ENCODE measurements at places on chromosomes 16 and 17.

DNA sequence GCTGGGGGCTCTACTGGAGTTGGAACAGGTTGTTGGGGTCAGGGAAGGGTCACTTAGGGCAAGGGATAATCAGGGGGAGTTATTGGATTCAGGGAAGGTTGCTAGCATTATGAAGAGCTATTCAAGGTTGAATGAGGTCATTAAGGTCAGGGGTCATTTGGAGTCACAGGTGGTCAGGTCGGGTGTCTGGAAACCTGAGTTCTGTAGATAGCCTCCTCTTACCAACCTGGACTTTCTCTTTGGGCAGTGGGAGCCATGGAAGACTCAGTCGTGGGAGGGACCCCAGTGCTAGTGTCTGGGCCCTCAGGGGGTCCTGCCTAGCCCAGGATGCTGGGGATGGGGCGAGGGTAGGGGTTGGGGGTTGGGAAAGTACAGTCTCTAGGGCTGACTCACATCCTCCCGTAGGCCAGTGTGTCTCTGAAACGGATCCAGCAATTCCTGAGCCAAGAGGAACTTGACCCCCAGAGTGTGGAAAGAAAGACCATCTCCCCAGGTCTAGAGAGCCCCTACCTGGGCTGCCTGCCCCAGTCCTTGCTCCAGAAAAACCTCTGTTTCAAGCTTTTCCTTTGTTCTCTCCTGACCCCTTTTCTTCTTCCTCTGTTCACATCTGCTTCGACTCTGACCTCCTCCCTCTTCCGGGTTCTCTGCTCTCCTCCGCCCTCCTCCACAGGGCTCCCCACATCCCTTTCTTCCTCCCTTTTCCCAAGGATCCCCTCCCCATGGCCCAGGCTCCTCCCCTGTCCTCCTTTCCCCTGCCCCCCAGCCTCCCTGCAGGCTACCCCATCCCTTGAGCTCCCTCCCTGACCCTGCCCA is 33.5 kb downstream of the ABCC3 start:
- no peak for DNase-seq

DNA sequence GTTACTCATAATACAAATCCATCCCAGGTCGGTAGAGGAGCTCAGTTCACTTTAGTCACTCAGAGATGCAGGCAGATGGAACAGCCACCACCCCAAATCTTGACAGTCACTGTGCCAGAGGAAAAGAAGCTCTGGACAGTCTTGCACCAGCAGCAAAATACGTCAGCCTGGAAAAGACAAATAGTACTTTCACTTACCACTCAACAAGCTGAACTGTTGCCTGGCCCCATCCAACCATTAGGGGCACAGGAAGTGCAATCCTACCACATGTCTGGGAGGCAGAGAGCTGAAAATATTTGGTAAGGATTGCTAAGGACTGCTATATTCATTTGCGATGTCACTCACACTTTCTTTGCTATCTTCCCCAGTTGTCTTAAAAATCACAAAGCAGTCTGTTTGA is 239.1 kb upstream of the TOX3 start:
- DNase-seq = no peak

DNA sequence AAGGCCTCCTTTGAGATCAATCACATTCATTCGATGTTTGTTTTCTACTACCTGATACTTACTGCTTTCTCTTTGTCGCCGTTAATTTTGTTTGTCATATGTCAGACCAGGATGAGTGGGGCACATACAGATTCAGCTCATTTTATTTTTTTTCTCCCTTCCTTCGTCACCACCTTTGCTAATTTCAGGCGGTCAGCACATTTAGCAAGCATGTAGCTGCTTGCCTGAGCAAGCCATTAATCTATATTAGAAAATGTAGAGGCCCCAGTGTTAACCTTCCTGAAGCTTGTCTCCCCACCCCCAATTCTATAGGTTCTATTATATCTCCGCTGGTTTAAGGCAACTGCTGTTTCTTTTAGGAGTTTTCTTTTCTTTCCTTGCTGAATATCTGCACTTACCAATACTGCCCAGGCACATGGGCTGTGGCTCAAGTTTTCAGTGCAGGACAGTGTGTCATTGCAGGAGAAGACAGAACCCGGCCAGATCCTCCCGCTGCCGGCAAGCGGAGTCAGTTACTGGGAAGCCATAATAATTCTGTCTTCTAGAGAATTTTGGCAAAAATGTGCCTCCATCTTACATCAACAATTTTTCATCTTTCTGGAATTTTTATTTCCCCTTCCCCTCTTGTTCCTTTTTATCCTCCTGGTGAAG is 714.3 kb downstream of the WWOX start:
- no peak for DNase-seq

GRCh38 chr16:61813339-61813738 is 222.9 kb downstream of the CDH8 start:
- no peak for DNase-seq

- no peak for DNase-seq
Measured at GRCh38 chr17:57568340-57568739, 176.8 kb downstream of the CCDC182 start.

Data from activated CD4-positive, alpha-beta T cell treated with anti-CD3 and anti-CD28 coated beads for 1 hour (primary cell).